ENCODE measurements at places on chromosomes 1 and 21.

- no peak for DNase-seq
These were observed 37.4 kb downstream of the CITED4 start for GRCh38 chr1:40824591-40825434.

DNA sequence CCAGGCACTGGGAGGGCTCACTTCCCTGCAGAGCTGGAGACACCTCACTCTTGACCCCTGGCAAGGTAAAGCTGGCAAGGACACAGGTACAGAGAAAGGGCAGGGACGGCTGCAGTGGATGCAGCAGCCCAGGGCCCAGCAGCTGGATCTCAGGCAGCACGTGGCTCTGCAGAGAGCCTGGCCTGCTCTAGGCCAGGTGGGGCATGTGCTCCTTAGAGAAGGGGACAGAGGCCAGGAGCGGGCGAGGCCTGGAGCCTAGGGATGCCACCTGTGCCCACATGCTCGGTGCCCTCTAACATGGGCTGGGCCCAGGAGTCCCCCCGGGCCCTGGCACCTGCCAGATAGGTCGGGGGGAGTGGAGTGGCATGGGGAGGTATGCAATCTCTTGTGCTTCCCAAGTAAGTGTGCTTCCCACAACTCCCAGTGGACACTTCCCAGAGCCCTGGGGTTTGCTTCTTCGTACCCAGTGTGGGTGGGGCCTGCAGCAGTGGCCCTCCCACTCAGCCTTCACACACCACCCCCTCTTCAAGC, 30.0 kb downstream of the WNT3A start:
- no peak for DNase-seq

DNA sequence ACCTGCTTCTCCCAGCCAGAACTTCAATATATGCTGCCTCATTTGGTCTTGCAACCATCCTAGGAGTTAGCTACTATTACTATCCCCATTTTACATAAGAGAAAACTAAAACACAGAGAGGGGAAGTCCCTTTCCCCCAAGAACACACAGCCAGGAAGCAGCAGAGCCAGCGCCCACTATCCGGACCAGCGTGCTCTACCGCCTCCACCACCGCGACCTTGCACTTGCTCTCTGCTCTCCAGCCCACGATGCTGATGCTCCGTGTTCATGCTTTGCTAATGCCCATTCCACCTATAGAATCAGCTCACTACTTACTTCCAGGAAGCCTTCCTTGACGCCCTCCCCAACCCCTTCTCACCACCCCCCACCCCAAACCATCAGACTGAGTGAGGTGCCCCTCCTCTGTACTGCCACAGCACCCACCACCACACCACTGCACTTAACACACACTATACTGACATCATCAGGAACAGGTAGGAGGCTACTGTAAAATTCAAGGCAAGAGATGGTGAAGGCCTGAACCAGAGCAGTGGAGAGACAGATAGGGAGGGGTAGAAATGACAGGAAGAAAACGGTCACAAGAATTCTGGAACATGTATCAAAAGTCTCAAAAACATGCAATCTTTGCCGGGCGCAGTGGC, 9.4 kb downstream of the TMEM53 start:
- DNase-seq = peak; percentile 22

- DNase-seq = no peak
These were observed 205.7 kb downstream of the USP25 start for GRCh38 chr21:15935530-15935929.

GRCh38 chr1:46569884-46570725, 18.7 kb upstream of the KNCN start:
- DNase-seq = no peak

DNA sequence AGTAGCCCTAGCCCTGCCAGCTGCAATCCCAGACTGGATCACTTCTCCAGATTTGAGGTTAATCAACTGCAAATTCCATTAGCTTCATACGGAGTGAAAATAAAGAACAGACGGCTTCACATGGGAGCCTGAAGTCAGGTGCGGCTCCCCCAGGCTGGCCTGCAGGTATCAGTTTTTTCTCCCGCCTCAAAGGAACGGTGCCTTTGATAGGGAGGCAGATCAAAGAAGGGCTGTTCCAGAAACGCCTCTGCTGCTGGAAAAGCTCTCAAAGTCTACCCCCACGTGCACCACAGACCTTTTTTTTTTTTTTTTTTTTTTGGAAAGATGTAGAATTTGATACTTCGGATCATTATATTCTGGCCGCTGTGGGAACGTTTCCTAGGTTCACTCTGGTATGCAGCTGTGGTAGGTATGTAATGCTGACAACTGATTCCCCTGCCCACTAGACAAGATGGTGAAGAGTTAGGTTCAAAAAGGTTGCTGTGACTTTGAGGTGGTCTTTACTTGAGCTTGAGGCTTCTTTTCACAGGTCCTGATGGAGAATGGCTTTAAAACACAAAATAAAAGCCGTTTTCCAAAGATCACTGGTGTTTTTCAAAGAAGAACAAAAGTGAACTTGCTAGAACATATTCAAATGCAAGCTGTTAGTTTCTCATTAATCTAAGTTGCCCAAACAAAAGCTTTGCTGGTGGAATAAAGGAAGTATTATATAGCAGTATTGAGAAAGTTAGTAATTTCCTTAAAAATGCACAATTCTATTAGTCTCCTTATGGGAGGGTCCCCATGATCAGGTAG, 189.0 kb upstream of the NFIA start:
- DNase-seq = no peak

GRCh38 chr1:85289207-85289847, 12.9 kb upstream of the BCL10 start:
- DNase-seq = no peak

GRCh38 chr1:115654663-115655305, 13.0 kb downstream of the VANGL1 start:
- DNase-seq = no peak
